Heart right ventricle (tissue), 16 donors: ENCODE measurements at places on chromosomes 6 and 20.

GRCh38 chr6:102114402-102114801, 720.9 kb downstream of the GRIK2 start:
- no peaks in the 10 kb centered on the region for H3K4me1 ChIP-seq
- no peak overlapping the region for H3K4me3 ChIP-seq

DNA sequence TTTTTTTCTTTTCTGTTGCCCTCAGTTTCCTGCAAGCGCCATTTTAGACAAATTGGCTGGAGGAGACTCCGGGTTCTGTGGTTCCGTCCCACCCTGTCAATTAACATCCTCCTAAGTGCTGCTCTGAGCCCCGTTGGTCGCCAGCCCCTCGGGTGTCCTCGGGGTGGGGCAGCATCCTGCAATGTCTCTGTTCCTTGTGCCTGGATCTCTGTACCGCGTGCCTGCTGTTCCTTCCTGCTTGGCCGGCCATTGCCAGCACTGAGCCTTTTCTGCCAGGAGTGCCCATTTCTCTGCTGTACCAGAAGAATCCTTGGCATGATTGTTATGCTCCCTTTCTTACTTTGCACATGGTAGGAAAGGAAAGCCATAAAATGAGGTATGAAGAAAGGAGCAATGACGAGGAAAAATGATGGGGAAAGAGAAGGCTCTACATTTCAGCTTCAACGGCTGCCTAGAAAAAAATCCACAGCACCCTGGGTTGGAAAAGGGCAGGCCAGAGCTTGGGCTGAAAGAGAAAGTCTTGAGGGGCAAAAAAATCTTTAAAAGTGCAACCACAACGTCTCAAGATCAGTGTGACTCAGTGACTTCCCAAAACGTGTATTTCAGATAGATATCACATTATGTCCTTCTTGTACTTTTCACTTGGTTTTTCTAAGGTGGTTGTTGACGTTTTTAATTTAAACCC, 256.7 kb downstream of the CLIC5 start:
- no peaks in the 10 kb centered on the region for H3K27me3 ChIP-seq
- H3K4me3 ChIP-seq = no peak overlapping the region
- no peak for DNase-seq

GRCh38 chr6:87487555-87487954, 14.8 kb downstream of the SLC35A1 start:
- no peaks in the 10 kb centered on the region for H3K36me3 ChIP-seq
- no peak for DNase-seq
- H3K4me3 ChIP-seq = no peak overlapping the region
- H3K27me3 ChIP-seq = no peaks in the 10 kb centered on the region
- no peak overlapping the region for H3K27ac ChIP-seq

GRCh38 chr6:158191032-158191431, 22.9 kb downstream of the GTF2H5 start:
- no peaks in the 10 kb centered on the region for H3K36me3 ChIP-seq
- H3K27me3 ChIP-seq = no peaks in the 10 kb centered on the region
- no peak overlapping the region for H3K4me3 ChIP-seq
- no peaks in the 10 kb centered on the region for H3K4me1 ChIP-seq
- H3K27ac ChIP-seq = no peak overlapping the region

GRCh38 chr20:25090492-25091429, 8.8 kb upstream of the VSX1 start:
- H3K36me3 ChIP-seq = no peaks in the 10 kb centered on the region
- DNase-seq = no peak
- H3K4me1 ChIP-seq = no peaks in the 10 kb centered on the region
- H3K27ac ChIP-seq = no peak overlapping the region

DNA sequence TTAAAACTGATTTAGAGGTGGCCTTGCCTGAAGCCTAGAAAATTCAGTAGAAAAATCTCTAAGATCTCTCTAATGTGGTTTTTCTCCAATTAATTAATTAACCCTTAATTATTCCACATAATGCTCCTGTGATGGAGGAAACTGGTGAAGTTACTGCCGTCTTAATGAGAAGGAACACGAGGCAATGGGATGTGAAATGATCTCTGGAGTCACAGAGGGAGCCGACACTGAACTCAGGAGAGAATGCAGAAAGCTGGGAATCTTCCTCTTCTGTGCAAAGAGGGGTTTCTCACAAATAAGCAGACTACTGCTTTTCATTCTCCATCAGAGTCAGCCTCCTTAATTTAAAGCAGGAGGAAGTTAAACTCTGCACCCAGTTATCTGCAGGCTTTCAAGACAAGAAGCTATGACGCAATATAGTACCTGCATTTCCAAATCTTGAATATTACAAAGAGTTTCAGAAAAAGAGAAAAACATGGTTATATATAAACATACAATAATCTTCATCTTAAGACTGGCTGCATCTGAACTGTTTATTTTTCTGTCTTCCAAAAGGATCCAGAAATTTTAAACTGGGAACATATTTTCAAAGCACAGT, 18.1 kb upstream of the SNRPB2 start:
- no peaks in the 10 kb centered on the region for H3K27me3 ChIP-seq
- no peak for DNase-seq
- no peak overlapping the region for H3K4me3 ChIP-seq
- H3K36me3 ChIP-seq = no peaks in the 10 kb centered on the region

- H3K4me3 ChIP-seq = no peak overlapping the region
- no peaks in the 10 kb centered on the region for H3K36me3 ChIP-seq
- H3K27ac ChIP-seq = no peak overlapping the region
- no peak for DNase-seq
Measured at GRCh38 chr6:75155631-75156030, 50.2 kb downstream of the COL12A1 start.

- no peaks in the 10 kb centered on the region for H3K36me3 ChIP-seq
- no peak overlapping the region for H3K27ac ChIP-seq
- no peak overlapping the region for H3K4me3 ChIP-seq
- no peak for DNase-seq
- no peaks in the 10 kb centered on the region for H3K27me3 ChIP-seq
Measured at GRCh38 chr20:8267009-8267408, 134.9 kb downstream of the PLCB1 start.

DNA sequence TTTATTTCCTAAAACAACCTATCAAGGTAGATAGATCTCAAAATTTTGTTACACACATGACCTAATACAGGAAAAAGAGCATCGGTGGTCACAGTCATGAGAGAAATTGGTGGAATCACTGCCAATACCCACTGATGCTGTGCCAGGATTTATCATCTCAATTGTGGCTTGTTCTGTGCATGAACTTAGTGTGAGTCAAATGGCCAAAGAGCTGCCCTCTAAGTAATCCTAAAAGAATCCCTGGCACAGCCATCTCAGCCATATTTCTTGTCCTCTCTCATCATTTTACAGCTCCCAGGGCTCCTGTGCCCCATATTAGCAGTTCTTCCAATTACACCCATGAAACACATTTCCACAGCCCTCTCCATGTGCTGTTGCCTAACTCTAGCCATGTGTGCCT, 6.1 kb downstream of the GSTA5 start:
- no peaks in the 10 kb centered on the region for H3K36me3 ChIP-seq
- H3K27ac ChIP-seq = no peak overlapping the region
- no peaks in the 10 kb centered on the region for H3K4me1 ChIP-seq
- peaks cover 10% of the 10 kb centered on the region for H3K27me3 ChIP-seq
- DNase-seq = no peak

GRCh38 chr6:130385064-130385695, 19.4 kb downstream of the TMEM200A start:
- H3K27ac ChIP-seq = no peak overlapping the region
- H3K4me3 ChIP-seq = no peak overlapping the region
- DNase-seq = no peak
- H3K27me3 ChIP-seq = no peaks in the 10 kb centered on the region

DNA sequence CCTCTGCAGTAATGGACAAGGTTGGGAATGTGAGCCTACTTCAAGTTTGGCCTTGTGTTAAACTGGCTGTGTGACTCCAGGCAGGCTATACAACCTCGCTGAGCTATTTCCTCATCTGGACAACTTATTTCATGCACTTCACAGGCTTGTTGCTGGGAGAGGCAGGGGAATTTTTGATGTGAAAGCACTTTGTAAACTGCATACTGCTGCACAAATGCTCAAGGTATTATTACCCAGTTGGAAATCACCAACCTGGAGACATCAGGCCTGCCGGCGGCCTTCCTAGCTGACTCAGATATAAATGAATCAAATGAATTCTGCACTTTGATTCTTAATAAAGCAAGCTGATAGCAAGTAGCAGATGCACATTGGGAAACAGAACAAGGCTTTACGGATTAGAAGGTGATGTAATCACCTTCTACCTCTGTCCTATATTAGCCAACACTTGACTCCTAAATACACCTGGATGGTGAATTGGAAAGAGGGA, 10.1 kb downstream of the JARID2 start:
- no peak overlapping the region for H3K4me3 ChIP-seq
- H3K27me3 ChIP-seq = no peaks in the 10 kb centered on the region
- no peak for DNase-seq
- H3K27ac ChIP-seq = no peak overlapping the region

GRCh38 chr6:56448046-56448445, 194.6 kb downstream of the DST start:
- no peak for DNase-seq
- no peaks in the 10 kb centered on the region for H3K27me3 ChIP-seq
- peaks cover 44% of the 10 kb centered on the region for H3K4me1 ChIP-seq
- H3K36me3 ChIP-seq = no peaks in the 10 kb centered on the region
- H3K27ac ChIP-seq = no peak overlapping the region

GRCh38 chr6:53119772-53120409, 28.8 kb downstream of the GCM1 start:
- H3K27ac ChIP-seq = no peak overlapping the region
- no peak for DNase-seq
- no peaks in the 10 kb centered on the region for H3K36me3 ChIP-seq
- H3K4me1 ChIP-seq = no peaks in the 10 kb centered on the region
- no peak overlapping the region for H3K4me3 ChIP-seq

DNA sequence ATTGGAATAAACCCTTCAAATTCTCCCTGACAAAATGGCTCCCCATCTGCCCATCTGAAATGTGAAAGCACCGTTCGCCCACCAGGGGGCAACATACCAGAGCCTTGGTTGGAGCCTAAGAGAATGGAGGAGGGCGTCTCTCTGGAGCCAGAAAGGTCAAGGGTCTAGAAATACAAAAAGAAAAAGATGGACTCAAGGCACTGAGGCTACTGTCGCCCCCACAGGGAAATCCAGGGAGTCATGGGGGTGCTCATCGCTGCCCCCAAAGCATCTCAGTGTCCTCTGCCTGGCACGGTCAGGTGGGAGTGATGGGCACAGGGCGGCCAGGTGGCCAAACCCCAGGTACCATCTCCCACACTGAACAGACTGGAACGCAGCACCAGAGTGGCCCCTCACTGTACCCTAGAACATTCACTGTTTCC, 136.3 kb downstream of the ZMYND8 start:
- no peak overlapping the region for H3K27ac ChIP-seq
- DNase-seq = no peak
- no peak overlapping the region for H3K4me3 ChIP-seq
- no peaks in the 10 kb centered on the region for H3K4me1 ChIP-seq
- H3K27me3 ChIP-seq = no peaks in the 10 kb centered on the region

DNA sequence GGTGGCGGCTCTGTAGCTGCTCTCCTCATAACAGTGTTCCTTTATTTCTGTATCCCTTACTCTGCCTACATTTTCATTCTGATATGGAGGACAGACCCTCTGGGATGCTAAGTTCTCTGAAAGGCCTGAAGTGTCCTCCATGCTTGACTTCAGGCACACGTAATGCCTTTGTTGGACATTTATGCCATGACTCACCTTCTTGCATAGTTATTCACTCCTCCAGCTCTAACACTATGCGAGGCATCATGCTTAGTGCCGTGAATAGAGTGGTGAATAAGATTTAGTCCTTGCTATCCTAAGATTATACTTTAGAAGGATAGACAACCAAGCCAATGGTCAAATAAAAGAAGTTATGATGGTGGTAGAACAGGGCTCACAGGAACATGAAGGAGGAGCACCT, 760.9 kb upstream of the FLRT3 start:
- no peaks in the 10 kb centered on the region for H3K36me3 ChIP-seq
- H3K27me3 ChIP-seq = no peaks in the 10 kb centered on the region
- H3K27ac ChIP-seq = no peak overlapping the region
- no peak overlapping the region for H3K4me3 ChIP-seq
- DNase-seq = no peak

GRCh38 chr6:652865-653264, 4.0 kb downstream of the HUS1B start:
- no peak overlapping the region for H3K4me3 ChIP-seq
- H3K27ac ChIP-seq = no peak overlapping the region
- DNase-seq = no peak
- no peaks in the 10 kb centered on the region for H3K27me3 ChIP-seq
- peaks cover 13% of the 10 kb centered on the region for H3K36me3 ChIP-seq
- H3K4me1 ChIP-seq = peaks cover 11% of the 10 kb centered on the region

DNA sequence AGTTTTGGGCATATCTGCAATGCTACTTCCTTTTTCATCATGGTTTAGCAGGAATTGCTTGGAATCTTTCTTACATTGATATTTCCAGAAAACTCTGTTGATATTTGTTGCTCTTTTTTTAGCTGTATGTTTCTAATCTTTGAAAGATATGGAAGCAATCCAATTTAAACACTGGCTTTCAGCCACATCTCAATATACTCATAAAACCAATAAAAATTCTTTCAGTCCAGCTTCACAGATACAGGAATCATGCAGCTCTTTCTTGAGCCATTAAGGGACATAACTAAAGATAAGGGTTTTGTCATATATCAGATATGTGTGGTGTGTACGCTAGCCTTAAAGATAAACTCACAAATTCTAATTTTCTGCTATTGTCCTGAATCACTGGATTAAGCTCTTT, 47.4 kb downstream of the PKIB start:
- no peak overlapping the region for H3K27ac ChIP-seq
- no peaks in the 10 kb centered on the region for H3K27me3 ChIP-seq
- no peaks in the 10 kb centered on the region for H3K4me1 ChIP-seq
- no peaks in the 10 kb centered on the region for H3K36me3 ChIP-seq

- no peak overlapping the region for H3K27ac ChIP-seq
- no peak for DNase-seq
- no peaks in the 10 kb centered on the region for H3K36me3 ChIP-seq
- no peak overlapping the region for H3K4me3 ChIP-seq
Measured at GRCh38 chr6:115643762-115644161, 416.9 kb downstream of the FRK start.

GRCh38 chr6:148396926-148397325, 54.3 kb downstream of the SASH1 start:
- H3K27me3 ChIP-seq = no peaks in the 10 kb centered on the region
- no peak for DNase-seq

- H3K27me3 ChIP-seq = no peaks in the 10 kb centered on the region
- H3K36me3 ChIP-seq = peaks cover 8% of the 10 kb centered on the region
- H3K27ac ChIP-seq = no peak overlapping the region
- H3K4me1 ChIP-seq = no peaks in the 10 kb centered on the region
- no peak overlapping the region for H3K4me3 ChIP-seq
- no peak for DNase-seq
Measured at GRCh38 chr6:158109748-158110147, 58.3 kb downstream of the SERAC1 start.

GRCh38 chr6:35500782-35501181, 3.9 kb upstream of the TEAD3 start:
- no peak overlapping the region for H3K4me3 ChIP-seq
- H3K27ac ChIP-seq = no peak overlapping the region
- peaks cover 6% of the 10 kb centered on the region for H3K4me1 ChIP-seq
- no peak for DNase-seq
- H3K36me3 ChIP-seq = no peaks in the 10 kb centered on the region
- H3K27me3 ChIP-seq = peaks cover 13% of the 10 kb centered on the region
